ENCODE measurements at places on chromosomes 13 and 19.
A peak's percentile ranks its signal among the peaks of the same experiment; 100 is the strongest.

GRCh38 chr19:15177269-15178116 lies 23.3 kb downstream of the NOTCH3 start:
- peak; percentile 84 for DNase-seq

- DNase-seq = peak; percentile 84
Measured at GRCh38 chr19:17333611-17334413, 843 bp downstream of the ANO8 start.

DNA sequence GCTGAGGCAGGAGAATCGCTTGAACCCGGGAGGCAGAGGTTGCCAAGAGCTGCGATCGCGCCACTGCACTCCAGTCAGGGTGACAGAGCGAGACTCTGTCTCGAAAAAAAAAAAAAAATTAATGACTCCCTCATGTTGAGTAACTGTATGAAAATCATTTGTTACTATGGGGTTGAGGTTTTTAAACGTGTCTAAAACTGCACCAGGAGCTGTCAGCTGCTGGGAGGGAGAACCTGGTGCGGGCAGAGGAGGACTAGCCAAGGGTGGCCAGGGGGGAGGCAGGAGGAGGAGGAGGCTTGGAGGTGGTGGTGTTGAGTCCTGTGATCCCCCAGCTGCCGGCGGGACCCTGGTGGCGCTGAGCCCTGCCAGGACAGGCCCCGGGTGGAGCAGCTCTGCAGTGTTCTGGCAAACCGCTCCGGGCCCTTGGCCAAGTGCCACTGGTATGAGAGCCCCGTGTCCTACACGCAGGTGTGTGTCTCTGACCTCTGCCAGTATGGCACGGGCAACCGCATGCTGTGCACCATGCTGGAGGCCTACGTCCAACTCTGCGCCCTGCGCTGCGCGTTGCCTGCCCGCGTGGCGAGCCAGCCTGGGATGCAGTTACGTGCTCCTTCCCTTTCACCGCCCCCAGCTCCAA lies 17.1 kb upstream of the FXYD3 start:
- DNase-seq = no peak

- DNase-seq = no peak
Measured at GRCh38 chr13:79398915-79399314, 7.1 kb downstream of the RBM26 start.

- peak; percentile 55 for DNase-seq
Measured at GRCh38 chr19:940591-941291, 14.9 kb downstream of the ARID3A start.

GRCh38 chr13:94176561-94176960 lies 302.9 kb downstream of the DCT start:
- DNase-seq = no peak

DNA sequence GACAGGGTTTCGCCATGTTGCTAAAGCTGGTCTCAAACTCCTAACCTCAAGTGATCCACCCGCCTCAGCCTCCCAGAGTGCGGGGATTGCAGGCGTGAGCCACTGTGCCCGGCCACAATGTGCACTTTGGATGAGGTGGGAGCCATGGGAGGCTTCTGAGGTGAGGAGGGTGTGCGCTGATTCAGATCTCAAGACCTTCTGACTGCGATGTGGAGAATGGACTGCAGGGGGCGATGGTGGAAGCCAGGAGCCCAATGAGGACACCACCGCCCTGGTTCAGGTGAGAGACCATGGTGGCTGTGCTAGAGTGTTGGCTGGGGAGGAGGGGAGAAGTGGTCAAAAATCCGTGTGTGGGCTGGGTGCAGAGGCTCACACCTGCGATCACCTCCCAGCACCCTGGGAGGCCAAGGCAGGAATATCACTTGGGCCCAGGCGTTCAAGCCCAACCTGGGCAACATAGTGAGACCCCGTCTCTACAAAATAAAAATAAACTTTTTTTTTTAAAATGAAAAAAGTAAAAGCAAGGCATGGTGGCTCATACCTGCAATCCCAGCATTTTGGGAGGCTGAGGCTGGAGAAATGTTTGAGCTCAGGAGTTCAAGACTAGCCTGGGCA lies 5.6 kb downstream of the INAFM1 start:
- DNase-seq = peak; percentile 72

- no peak for DNase-seq
Measured at GRCh38 chr19:279656-280055, 11.5 kb downstream of the PLPP2 start.

DNA sequence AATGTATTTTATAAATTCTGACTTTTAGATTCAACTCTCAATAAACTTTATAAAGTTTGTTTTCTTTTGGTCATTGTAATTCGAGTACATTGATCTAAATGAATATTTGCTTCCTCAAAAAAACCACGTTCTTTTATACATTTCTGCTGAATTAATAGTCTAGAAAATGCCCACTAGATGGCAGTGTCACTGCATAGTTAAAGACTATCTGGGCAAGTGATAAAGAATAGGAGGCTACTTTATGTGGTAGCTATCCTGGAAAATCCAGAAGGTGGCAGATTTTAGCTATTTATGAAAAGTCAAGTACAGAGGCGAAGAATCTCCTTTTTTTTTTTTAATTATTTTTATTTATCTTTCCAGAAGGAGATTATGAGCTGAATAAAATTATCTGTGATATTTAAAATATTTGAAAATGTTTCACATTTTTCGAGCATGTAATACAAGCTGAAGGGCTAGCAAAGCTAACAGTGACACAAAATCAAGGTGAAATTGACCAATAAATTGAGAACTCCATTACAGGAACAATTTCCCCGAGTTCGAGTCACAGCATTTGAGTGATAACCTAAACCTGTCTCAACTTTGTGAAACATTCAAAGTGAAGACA lies 221.8 kb downstream of the OLFM4 start:
- no peak for DNase-seq

DNA sequence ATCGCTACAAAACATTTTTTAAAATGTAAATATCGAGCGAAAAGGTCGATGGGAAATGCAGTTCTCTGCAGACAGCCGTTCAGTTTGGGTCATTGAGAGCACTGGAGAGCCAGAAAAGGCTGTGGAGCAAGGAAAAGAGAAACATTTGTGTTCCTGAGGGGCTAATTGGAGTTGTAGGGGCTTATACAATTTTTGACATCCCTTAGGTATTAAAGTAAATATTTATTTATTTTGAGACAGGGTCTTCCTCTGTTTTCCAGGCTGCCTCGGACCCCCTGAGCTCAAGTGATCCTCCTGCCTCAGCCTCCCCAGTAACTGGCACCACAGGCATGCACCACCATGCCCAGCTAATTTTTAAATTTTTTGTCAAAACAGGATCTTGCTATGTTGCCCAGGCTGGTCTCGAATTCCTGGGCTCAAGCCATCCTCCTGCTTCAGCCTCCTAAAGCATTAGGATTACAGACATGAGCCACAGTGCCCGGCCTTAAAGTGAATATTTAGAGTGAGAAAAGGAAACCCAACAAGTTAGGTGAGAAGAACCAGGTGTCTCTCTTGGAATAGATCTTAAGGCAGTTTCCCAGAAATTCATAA lies 825 bp upstream of the YIF1B start:
- no peak for DNase-seq

DNA sequence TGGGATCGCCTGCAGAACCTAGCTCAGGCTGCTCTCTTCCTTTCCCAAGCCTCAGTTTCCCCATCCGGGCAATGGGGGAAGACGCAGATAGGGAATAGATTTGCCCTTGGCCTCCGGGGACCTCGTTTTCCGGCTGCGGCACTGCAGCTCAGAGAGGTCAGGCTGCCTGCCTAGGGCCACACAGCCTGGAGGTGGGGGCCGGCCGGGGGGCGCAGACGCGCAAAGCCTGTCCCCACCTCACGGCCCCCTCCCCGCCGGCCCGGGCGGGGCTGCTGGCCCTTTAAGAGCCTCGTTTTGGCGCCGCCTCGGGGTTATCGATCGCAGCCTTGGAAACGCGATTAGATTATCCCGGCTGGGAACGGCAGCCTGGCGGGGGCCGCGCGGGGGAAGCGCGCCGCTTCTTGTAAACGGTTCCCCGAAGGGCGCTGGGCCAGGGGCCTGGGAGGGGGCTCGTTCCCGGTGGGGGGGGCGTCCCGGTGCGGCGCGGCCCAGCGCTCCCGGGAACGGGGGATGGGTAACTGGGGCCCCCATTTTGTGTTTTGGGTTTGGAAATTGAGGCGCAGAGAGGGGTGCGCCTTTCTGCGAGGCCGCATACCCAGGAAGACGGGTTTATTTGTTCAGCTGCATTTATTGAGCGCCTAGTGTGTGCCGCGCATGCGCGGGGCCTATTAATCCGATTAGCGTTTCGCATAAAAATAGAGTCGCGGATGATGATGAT lies 23.4 kb upstream of the TCF3 start:
- no peak for DNase-seq

DNA sequence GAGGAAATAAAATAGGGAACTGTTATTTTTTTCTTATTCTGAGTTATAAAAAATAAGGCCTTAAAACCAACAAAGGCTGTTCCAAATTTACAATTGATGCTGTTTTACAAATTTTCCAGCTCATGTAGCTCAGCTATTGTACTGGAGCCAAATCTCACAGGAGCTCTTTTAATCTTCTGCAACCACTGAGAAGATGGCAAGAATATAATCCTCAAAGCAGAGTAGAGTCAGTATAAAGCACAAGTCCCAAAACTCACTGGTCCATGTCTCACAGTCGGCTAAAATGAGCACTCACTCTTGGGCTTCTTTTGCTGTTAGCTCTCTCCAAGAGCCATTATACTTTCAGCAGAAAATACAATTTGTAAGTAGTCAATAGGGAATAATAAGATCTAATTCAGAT lies 1074.4 kb upstream of the PRR20A start:
- no peak for DNase-seq
